ENCODE measurements at places on chromosomes 3 and 15.

- DNase-seq, result no peak
These were observed 31.6 kb upstream of the CLDN18 start for GRCh38 chr3:137978328-137978727.

- no peak for DNase-seq
These were observed 1.6 kb downstream of the SHF start for GRCh38 chr15:45185903-45186770.

DNA sequence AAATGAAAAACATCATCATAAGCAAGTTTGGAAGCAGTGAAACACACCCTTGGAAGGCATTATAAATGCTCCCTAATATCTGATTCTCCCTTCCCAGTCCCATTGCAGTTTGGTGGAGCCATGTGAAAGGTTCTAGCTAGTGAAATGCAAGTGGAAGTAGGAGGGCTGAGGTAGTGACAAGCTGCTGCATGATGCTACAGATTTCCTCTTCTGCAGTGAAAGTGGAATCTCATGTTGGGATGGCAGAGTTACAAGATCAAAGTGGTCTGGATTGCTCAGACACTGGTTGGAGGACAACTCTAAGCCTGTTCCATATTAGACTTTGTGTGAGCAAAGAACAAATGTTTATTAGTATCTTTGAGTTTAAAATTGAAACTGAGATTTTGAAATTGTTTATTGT, 3.3 kb upstream of the PDCD6IP start:
- no peak for DNase-seq

DNA sequence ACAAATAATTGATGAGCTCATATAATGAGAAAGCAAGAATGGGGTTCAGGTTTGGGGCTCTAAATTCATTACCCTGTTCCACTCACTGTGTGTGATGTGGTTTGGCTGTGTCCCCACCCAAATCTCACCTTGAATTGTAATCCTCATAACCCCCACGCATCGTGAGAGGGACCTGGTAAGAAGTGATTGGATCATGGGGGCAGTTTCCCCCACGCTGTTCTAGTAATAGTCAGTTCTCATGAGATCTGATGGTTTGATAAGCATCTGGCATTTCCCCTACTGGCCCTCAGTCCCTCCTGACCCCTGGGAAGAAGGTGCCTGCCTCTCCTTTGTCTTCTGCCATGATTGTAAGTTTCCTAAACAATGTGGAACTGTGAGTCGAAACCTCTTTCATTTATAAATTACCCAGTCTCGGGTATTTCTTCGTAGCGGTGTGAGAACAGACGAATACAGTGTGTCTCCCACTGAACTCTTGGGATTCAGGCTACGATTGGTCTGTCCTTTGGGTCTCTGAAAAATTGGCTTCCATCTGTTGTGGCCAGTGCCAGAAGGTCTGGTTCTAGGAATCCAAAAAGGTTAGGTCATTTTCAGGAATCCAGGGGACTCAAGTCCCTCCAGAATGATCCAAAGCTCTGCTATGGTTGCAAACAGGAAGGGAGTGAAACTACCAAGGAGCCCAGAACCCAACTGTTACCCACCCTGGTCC, 87.7 kb downstream of the XXYLT1 start:
- no peak for DNase-seq

- peak; percentile 22 for DNase-seq
These were observed 3.4 kb downstream of the ANKRD28 start for GRCh38 chr3:15794303-15794771.

DNA sequence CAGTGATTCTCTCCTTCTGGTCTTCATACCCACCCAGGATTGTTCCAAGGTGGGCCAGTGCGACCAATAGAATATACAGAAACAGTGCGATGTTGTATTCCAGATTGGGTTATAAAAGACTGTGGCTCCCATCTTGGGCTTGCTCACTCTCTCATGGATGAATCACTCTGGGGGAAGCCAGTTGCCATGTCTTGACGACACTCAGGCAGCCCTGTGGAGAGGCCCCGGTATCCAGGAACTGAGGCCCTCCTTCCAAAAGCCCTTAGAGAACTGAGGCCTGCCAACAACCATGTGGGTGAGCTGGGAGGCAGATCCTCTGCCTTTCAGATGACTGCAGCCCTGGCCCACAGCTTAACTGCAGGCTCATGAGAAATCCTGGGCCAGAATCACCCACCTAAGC, 57.2 kb downstream of the SH3GL3 start:
- no peak for DNase-seq

- DNase-seq, result no peak
These were observed 12.6 kb upstream of the ADPGK start for GRCh38 chr15:72796210-72796514.

- DNase-seq, result no peak
These were observed 84.9 kb downstream of the WWTR1 start for GRCh38 chr3:149572796-149573414.

GRCh38 chr3:112671930-112672715, 31.2 kb upstream of the CCDC80 start:
- no peak for DNase-seq

- no peak for DNase-seq
These were observed 182.4 kb downstream of the RBMS3 start for GRCh38 chr3:29463304-29463703.

DNA sequence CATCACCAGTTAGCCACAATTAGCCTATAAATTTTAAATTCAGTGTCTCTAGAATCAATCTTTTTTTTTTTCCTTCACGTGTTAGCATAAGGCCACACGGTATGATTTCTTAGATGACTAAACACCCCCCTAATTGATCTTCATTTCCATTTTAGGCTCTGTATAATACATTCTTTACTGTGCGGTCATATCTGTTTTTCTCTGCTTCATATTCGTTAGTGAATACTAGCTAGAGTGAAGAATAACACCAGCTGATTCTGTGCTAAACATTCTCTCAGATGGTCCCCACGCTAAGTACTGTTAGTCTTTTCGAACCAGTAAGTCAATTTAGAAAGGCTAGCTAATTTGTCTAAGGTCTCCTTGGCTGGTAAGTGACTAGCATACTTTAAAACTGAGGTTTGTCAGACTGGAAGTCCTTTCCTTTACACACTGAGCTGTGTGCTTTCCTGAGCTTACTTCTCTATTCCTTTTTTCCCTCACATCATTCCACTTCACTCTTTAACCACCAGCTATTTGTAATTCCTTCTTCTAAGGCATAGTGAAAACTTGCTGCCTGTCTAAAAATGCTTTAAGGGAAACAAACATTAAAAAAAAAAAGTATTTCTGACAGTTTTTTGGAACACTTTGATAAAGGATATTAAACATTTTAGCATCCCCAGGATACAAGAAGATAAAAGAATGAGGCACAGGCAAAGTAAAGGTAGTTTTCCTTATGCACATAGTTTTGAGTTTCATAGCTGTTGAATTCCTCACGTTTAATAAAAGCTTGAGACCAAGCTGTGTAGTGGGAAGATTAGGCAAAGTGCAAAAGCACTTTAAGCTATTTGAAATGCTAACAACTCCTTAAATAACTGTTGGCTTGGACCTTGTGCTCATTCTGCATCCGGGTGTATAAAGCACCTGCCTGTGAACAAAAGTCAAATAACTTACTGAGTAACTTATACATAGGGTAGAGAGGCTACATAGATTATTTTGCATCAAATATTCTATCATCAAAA, 17.1 kb downstream of the ZFAND6 start:
- DNase-seq, result no peak

DNA sequence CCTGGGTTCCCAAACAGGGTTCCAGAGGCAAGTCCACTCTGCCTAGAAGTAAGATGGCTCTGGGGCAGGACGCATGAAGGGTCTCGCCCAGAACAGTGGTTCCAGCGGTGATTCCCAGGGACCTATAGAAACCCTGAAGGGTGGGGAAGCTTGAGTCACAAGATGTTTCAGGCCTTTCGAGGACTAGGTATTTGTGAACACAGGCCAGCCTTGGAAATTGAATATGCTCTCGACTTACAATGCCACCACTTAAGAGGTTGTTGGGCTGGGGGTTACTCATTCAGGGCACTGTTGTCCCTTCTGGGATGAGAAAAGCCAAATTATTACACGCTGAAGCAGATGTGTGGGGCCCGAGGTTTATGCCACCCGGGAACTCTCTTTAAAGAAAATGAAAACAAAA, 152.0 kb downstream of the TJP1 start:
- DNase-seq, result no peak

DNA sequence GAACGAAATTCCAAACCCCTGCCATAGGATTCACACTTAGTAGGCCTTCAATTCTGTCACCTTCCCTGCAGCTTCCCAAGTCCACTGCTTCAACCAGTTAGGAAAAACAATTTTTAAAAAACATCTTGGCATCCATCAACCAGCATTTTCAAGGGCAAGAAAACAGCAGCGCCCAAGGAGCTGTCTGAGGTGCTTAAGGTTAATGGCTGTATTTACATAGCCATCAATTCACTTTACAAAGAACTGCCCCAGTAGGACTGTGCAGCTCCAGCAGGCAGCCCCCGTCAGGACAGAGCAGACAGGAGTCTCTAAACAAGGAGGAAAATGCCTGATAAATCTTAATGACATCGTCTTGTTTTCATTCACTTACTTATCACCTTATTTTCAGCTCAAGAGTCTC, 13.3 kb downstream of the TAFA4 start:
- no peak for DNase-seq

DNA sequence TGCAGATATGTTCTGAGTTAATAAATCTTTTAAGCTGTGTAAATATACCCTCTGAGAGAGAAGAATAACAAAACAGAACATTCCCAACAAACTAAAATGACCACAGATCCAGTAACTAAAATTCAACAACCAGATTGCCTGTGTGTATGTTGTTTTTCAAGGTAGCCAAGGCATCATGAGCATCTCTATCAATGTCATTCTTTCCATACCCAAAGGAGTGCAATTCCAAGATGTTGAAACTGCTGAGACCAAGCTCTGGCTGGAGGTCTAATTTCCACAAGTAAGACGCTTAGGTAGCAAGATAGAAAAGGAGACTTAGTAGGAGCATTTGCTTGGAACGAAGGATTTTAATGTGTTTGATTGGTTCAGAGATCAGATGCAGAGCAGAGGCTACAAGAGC, 276.3 kb downstream of the RBMS3 start:
- no peak for DNase-seq

GRCh38 chr3:104933972-104934371, 432.7 kb upstream of the ALCAM start:
- no peak for DNase-seq

DNA sequence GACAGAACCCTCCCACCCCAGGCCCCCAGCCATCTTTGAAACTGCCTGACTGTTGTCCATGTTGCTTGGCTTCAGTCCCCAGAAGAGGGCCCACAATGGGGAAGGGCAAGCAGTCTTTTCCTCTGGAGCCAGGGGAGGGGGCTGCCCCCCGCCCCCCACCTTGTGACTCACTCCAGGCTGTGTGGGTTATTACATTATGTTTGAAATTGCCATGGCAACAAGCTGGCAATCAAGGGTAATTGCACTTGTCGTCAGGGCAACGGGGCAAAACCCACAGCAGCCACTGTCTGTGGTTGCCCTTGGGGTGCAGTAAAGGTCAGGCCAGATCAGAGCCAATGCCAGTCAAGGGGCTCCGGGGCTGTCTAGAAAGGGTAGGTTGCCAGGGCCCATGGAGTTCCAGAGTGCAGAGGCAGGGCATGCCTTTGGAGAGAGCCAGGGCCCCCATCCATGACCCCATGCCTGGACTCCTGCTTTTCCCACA, 3.1 kb upstream of the CAMKV start:
- peak; percentile 18 for DNase-seq

DNA sequence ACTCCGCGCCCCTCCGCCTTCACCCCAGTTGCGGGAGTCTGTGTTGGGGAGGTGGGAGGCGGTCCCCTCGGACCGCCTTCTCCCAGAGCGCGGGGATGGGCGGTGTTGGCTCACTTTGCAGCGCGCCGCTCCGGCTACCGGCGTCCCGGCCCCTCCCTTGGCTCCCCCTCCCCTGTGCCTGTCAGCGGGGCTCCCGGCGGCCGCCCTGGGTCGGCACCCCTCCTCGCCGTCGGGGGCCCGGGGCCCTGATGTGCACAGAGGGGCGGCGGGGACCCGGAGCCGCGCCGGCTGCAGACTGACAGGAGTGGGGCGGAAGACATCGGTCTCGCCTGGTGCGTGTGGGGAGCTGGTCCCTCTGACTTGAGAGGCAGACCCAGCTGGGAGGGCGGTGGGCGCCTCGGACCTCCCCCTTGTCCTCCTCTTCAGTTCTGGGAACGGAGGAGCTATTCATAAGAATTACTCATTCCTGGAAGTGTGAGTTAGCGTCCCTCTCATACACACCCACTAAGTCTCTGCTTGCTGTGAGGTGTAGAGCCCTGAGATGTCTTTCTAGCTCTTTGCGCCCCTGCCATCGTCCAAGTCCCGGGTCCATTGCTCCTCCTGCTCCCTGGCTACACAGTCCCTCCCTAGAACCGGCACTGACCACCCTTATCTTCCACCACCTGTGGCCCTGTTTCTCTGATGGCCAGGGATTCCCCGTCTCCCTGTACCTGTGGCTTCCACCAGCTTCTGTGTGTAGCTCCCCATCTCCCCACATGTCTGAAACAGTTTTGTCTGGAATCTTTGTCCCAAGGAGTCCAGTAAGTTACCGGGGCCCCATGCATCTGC, 42.3 kb upstream of the ROPN1 start:
- DNase-seq, result peak; percentile 8

DNA sequence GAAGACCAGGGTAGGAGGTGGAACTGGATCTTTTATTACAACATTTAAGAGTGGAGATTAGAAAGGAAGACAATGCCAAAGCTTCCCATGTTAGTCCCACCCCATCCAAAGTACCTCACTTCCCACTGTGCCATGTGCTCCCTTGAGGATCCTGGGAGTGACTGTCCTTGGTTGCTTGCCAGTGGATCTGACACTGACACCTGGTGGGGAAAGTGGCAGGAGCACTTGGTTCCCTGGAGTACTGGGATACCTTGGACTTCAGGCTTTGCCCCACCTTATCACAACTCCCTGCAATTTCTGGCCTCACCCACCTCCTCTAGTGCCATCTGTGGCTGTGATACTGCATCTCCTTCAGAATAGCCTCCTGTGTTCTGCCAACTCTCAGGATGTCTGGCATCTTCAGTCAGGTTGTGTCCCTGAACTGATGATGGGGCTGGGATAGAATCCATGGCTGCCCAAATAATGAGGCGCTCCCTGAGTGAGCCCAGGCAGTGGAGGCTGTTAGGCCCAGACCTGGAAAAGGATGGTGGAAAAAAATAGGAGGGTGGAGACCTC, 1.3 kb downstream of the ELL3 start:
- DNase-seq, result no peak

- DNase-seq, result no peak
These were observed 286.0 kb downstream of the ADAMTS17 start for GRCh38 chr15:100055821-100056220.

GRCh38 chr3:174776123-174776522, 83.0 kb upstream of the NAALADL2 start:
- DNase-seq, result no peak

GRCh38 chr3:177633671-177634207, 436.5 kb upstream of the TBL1XR1 start:
- no peak for DNase-seq

Data from CD4-positive, alpha-beta T cell treated with Interleukin-17A for 4 hours (primary cell).